Stimulated activated CD4-positive, alpha-beta T cell treated with anti-CD3 and anti-CD28 coated beads, Interleukin-12 subunit alpha, Interleukin-12 subunit beta, amount 100 ng/mL, for 48 hours (primary cell): ENCODE measurements at places on chromosomes 5 and 9.

DNA sequence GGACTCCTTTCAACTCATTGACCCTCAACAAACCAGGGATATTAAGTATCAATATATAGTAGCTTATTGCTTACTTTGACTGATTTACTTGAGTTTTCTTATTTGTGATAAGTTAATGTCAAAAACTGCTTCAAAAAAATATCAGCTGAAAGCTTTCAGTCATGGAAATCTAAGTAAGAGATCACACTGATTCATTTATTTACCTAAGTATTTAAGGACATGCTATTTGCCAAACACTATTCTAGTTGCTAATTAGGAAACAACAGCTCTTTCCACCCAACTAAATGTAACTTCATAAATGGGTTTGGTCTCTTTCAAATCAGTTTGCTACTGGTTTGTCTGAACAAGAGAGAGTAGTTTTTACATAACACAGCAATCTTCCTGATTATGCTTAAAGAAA is 48.2 kb downstream of the CHD1 start:
- no peak for DNase-seq

DNA sequence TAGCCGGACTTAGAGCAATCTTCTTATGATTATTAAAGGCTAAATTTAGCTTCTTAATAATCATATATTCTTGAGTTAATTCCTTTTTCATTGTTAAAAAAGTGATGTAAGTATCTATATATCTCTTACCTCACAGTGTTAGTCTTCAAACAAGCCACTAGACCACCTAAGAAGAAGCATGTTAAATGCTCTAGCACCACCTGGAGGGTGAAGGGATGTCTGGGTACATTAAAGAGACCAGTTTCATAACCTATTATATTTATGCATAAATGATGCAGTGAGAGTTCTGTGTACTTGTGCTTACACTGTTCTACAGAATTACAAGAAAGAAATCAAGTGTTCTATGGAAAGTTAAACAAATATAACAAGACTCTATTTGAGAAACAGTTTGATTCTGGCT is 55.9 kb upstream of the SLCO6A1 start:
- DNase-seq, result no peak

GRCh38 chr9:2726650-2727340 is 9.5 kb downstream of the KCNV2 start:
- no peak for DNase-seq

- no peak for DNase-seq
Observed at GRCh38 chr9:115531410-115532125, 413.6 kb upstream of the TNC start.
